ENCODE measurements at places on chromosomes 5 and 9.

DNA sequence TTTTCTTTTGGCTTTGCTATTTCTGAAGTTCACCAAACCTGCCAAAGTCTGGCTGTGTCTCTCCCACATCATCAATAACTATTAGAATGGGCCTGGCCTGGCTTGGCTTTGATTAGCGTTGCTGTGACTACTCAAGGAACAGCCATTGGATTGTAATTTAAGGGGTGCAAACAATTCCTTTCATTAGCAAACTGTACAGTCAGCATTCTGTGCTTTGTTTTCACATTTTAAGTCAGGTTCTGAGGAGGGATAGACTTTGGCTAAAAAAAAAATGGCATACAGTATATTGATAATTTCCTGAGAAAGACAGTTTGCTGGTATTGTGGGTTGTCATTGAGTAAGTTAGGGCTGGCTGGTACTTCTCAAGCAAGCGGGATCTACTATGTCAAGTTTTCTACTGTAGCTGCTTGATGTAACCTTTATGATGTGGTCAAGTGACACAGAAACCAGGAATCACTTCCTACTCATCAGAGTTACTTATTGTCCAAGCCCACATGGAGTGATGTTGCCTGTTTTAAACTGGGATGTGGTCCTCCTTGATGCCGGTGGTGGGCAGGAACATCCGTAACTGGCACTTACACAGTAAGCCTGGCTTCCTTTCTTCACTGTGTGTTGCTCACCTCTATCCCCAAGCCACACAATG is 161.4 kb downstream of the CD180 start:
- DNase-seq: no peak

GRCh38 chr9:7241694-7242093 is 483.9 kb downstream of the KDM4C start:
- DNase-seq: no peak

GRCh38 chr9:7130266-7130820 is 372.6 kb downstream of the KDM4C start:
- DNase-seq: no peak

DNA sequence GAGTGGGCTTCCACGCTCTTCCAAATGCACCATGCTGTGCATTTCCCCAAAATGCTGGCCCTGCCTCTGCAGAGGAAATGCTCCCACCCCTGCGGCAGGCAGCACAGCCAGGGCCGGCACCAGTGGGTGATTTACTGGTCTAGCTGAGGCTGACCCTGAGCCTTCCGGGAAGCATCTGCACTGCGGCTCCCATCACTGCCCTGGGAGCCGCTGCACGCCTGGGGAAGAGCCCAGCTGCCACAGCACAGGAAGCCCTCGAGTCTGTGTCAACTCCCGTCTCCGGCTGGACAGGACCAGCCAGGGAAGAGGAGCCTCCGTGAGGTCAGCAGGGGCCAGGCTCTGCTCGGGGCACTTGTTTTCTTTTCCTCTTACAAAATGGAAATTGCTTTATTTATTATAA is 25.1 kb upstream of the EEIG1 start:
- DNase-seq: no peak

- DNase-seq: no peak
Measured at GRCh38 chr9:127927201-127927987, 3.2 kb downstream of the PIP5KL1 start.

DNA sequence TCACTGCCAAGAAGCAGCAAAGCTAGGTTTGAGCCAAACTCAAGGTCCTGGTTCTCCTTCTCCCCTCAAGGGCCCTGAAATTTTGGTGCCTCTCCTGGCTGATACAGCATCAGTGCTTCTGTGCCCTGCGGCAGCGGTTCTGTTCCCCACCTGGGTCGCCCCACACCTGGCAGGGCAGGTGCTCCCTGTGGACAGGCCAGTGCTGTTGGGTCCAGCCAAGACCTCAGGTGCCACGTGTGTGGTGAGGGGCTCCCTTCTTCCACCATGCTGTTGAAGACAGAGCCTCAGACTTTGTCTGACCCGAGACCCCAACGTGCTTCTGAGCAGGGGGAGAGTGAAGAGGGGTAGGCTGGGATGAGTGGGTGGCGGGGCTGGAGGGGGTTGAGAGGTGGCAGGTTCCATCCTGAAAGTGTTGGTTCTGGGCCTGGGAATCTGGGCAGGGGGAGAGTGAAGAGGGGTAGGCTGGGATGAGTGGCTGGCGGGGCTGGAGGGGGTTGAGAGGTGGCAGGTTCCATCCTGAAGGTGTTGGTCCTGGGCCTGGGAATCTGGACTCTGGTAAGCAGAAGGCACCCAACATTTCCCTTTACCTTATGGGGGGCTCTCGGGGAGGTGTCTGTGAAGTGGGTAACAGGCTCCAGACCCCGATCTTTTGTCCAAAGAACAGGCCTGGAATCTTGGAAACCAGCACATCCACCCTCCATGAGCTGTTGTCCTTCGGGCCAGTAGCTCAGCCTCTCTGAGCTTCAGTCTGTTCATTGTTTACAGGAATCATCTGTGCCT is 2.3 kb downstream of the PLEKHG4B start:
- no peak for DNase-seq

DNA sequence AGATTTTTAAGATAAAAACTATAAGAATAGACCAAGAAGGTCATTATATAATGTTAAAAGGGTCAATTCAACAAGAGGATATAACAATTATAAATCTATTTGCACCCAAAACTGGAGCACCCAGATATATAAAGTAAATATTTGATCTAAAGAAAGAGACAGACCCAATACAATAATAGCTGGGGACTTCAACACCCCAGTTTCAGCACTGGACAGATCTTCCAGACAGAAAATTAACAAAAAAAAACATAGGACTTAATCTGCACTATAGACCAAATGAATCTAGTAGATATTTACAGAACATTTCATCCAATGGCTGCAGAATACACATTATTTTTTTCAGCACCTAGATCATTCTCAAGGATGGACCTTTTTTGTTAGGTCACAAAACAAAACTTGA is 331.9 kb downstream of the SPOCK1 start:
- DNase-seq: no peak

Measured in GDM1 (cell line).